ENCODE measurements at places on chromosomes 13 and 19. TPM values are rescaled to one million over a fixed set of nuclear protein-coding genes. Genes with fewer than 3 reads are reported as not detected.

DNA sequence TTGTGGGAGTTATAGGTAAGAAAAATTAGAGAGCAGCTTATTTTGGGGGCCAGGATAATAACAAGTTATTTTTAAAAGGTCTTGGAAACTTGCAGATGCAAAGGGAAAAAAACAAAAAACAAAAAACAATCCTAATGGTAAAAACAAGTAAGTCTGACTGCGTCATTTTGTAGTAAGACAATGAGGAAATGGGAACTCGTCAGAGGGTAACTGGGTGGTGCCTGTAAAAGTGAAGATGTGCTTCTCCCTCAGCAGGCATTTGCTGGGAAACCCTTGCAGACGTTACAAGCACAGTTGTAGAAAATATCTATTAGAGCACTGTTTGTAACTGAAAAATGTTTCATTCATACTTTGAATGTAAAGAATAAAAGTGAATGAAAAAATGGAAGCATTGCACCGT is 2.2 kb upstream of the TNFSF13B start:
- DNase-seq = no peak

- DNase-seq = no peak
Observed at GRCh38 chr13:21909331-21909730, 238.5 kb downstream of the FGF9 start.

ZNF99 gene
- polyA plus RNA-seq = not detected

ZNF20 gene
- polyA plus RNA-seq = 1.8 TPM

OR7A5 gene
- not detected for polyA plus RNA-seq

CLEC11A gene
- polyA plus RNA-seq = 4.4 TPM

CIC gene
- 8.6 TPM for polyA plus RNA-seq
